NCI-H187 treated with DMSO at 0.1 percent for 48 hours (cell line): ENCODE measurements at places on chromosomes 5 and 9.

- DNase-seq = no peak
Measured at GRCh38 chr9:135340726-135341475, 138.7 kb upstream of the PPP1R26 start.

- DNase-seq = no peak
Measured at GRCh38 chr9:136697821-136698526, 10.7 kb upstream of the AGPAT2 start.

DNA sequence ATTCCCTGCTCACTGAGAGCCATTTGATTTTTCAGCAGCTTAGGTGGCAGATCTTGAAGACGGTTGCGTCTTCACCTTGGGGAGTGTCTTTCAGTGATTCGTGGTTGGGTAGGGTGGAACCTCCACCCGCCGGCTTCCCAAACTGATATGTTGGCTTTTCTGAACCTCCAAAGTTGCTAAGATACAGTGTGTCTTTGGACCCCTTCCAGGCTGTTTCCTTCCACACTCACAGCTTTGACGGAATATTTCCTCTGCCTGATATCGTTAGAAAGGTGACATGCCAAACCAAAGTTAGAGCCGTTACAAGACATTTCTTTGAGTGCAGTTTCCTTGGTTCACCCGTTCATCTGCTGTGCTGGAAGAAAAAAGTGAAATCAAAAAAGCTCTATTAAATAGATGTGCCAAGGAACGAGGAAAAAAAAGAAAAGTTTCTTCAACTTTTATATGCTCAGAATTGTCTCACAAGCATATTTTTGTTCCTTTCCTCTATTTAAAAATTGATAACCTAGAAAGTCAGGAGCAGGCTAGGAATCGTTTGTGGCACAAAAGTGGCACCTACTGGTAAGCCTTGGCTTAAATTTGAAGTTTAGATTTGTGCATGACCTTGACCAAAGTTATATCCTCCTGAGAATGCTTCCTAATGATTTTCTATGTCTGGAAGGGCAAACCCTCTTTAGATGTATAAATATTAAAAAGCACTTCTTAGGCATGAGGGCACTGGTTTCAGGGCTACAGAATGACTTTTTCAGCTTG is 270.7 kb upstream of the WWC1 start:
- DNase-seq = no peak

- DNase-seq = no peak
Measured at GRCh38 chr9:8088477-8088876, 288.9 kb upstream of the DMAC1 start.

DNA sequence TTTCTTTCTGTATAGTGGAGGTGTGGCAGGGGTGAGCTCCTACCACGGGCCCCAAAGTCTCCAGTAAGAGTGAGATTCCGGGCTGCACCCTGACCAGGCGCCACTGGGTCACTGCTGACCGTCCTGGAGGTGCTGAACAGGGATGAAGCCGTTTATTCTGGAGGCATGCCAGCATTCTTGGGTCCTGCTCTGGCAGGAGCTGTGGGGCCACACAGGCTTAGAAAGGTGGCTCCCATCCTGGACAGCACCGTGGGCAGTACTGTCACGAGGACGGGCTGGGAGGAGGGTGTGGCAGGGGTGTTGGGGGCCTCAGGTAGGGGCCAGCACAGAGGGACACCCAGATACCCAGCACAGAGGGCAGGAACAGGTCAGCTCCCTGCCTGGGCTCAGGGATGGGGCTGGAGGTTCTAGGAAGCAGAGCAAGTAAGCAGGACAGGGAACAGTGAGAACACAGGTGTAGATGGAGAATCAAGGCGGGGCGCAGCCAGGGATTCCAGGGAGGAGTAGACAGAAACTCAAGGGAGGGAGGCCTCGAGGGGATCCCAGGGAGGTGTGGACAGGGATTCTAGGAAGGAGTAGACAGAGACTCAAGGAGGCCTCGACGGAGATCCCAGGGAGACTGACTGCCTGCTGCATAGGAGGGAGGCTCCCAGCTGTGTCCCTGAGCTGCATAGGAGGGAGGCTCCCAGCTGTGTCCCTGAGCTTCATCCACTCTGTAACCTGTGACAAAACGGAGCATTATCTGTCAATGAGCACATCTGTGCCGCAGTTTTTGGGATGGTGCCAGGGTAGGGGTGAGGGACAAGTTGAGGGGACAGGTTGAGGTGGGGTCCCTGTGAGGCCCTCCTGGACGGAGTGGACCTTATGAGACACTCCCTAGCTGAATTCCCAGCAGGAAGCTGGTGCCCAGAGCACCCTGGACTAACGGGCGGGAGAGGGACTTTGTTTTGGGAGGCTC is 1.1 kb upstream of the PLEKHG4B start:
- peak; percentile 38 for DNase-seq

GRCh38 chr9:96566498-96567202 is 53.0 kb downstream of the CDC14B start:
- no peak for DNase-seq

GRCh38 chr5:103262422-103262871 is 3.9 kb downstream of the MACIR start:
- DNase-seq = no peak

- DNase-seq = no peak
Measured at GRCh38 chr9:22033012-22033630, 24.0 kb upstream of the CDKN2B start.

GRCh38 chr5:135437796-135438560 is 9.2 kb downstream of the DCANP1 start:
- no peak for DNase-seq

DNA sequence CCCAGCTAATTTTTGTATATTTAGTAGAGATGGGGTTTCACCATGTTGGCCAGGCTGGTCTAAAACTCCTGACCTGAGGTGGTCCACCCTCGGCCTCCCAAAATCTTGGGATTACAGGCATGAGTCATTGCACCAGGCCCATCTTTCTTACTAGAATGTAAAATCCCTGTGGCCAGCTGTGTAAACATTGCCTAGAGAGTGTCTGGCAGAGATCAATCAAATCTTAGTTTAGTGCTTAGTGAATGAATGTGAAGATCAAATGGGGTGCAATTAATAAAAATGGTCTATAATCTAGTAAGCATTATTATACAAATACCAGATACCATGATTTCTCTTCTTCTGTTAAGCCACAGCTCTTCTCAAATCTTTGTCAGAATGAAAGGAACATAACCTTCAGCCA is 289.9 kb downstream of the KCTD16 start:
- no peak for DNase-seq

DNA sequence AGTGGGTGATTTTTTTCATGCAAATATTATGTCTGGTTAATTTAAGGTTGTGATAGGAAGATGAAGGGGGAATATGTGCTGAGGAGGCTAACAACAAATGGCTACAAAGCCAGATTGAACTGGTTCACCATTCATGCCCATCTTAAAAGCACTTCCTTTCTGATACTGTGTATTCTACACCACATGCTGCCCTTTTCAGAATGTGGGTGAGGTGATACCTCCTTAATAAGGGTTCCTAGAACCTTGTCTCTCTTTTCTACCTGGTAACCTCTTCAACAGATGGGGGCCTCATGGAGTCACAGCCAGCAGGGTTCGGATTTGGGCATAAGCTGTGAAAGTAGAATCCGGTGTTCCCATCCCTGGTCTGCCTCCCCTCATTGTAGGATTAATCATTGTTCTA is 1064.0 kb upstream of the SEMA6A start:
- DNase-seq = no peak

GRCh38 chr5:172695232-172696054 is 54.4 kb downstream of the NEURL1B start:
- DNase-seq = no peak

- no peak for DNase-seq
Measured at GRCh38 chr5:61575103-61575502, 243.0 kb downstream of the ZSWIM6 start.

GRCh38 chr9:4508246-4508906 is 18.1 kb downstream of the SLC1A1 start:
- no peak for DNase-seq

DNA sequence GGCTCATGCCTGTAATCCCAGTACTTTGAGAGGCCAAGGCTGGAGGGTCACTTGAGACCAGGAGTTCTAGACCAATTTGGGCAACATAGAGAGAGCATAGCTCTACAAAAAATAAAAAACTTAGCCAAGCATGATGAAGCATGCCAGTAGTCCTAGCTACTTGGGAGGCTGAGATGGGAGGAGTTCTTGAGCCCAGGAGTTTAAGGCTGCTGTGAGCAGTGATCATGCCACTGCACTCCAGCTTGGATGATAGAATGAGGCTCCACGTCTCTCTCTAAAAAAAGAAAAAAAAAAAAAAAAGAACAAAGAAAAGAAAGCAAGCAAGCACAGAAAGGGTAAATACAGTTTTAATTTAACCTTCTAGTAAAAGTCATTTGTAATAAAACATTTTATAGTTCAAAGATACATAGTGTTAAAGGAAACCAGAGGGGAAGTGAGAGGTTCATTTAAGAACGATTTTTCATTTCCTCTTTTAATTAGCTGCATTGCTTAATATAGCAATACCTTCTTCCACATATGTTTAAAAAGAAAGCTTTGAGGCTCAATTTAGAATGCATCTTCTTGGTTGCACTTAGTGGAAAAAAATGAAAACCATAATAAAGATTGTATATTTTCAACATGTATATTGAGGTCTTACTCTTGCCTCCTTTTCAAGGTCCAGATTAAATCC is 14.9 kb downstream of the GAPT start:
- no peak for DNase-seq

GRCh38 chr5:55236800-55237199 is 3.4 kb upstream of the CCNO start:
- no peak for DNase-seq

DNA sequence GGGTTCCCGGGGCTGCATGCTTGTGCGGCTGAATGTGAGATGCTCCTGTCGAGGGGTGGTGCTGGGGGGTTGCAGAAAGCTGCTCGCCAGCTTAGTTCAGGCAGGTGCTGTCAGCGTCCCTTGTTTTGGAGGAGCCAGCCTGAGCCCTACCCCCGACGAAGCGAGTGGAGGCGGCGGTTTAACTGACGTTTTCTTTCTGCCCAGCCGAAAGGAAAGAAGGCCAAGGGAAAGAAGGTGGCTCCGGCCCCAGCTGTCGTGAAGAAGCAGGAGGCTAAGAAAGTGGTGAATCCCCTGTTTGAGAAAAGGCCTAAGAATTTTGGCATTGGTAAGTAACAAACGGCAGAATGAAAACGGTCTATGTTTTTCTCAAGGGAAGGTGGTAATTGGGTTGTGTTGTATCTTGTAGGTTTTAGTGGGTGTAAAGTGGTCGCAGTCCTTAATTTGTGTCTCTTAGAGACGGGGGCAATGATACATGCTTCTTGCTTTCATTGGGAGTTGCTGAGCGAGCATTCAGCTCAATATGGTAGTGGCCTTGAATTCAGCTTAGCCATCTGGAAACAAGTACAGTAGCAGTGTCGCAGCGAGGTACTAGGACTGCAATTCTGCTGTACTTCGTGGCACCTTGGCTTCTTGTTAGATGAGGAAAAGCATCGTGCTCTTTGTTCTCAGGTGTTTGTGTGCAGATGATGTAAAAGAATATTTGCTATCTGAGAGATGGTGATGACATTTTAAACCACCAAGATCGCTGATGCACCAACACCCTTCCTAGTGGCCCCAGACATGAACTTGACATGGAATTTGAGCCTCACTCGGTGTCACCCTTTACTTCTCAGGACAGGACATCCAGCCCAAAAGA is 928 bp downstream of the RPL7A start:
- no peak for DNase-seq

DNA sequence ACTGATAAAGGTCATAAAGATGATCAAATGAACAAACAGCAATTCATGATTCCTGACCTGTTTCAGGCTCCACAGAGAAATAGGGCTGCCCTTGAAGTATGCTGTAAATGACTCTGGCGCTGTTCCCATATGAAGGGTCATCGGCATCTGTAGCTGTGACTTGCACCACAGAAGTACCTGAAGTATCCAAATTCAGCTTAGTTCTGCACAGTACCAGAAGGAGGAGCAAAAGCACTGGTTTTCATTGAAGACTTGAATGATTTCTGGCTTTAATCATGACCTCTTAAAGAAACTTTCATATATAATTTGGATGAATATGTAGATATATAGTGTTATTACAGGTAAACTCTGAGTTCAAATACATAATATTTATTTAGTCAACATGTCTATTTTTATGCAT is 109.1 kb downstream of the CDH10 start:
- DNase-seq = no peak

DNA sequence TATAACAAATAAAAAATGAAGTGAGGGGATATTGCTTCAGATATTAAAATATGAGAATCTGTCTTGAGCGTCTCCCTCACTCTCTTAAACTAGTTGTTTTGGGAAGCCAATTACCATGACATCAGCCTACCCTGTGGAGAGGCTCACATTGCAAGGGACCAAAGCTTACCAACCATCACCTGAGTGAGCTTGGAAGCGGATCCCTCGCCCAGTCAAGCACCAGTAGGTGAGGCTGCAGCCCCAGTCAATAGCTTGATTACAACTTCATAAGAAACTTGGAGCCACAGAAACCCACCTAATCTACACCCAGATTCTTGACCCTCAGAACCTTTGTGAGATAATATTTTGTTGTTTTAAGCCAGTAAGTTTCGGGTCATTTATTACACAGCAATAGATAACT is 206.2 kb downstream of the CEMIP2 start:
- no peak for DNase-seq

- DNase-seq = no peak
Measured at GRCh38 chr5:40367255-40367654, 312.5 kb upstream of the PTGER4 start.

GRCh38 chr5:55467862-55468551 is 66.8 kb downstream of the PLPP1 start:
- DNase-seq = no peak

DNA sequence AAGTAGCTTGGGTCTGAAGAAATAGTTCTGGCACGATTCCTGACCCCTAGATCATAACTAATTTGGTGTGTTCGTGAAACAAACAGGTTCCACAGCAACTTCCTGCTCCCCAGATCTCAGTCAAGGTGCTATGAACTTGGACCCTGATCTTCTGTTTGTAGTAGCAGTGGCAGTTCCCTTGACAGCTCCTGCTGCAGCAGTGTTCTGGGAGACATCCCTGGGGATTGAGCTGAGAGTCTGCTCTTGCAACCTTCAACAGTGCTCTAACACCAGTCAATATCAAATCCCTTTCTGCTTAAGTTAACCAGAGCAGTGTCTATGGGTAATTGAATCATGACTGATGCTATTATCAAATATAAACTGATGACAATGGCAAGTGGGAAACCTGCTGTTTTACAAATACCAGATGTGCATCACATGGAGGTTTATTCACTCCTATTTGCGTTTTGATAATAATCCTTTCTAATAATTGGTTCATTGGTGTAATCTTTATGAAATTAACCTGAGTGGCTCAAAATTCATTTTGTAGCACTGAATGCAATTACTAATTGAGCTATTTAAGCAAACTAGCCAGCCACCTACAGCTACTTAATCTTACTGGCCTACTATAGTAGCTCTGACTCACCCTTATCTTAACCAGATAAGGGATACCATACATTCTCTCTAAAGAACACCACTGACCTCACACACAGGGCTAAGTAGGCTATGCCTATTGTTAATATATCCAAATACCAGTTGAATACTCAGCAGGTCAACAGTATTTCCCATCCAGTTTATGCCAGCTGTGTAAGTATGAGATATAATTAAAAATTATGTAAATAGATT is 21.9 kb downstream of the KDM4C start:
- no peak for DNase-seq
